Right lung (tissue), 10 donors: ENCODE measurements at places on chromosomes 13 and 19. TPM values are rescaled to one million over a fixed set of nuclear protein-coding genes. Genes with fewer than 3 reads are reported as not detected.
A peak's percentile ranks its signal among the peaks of the same experiment; 100 is the strongest.

DNA sequence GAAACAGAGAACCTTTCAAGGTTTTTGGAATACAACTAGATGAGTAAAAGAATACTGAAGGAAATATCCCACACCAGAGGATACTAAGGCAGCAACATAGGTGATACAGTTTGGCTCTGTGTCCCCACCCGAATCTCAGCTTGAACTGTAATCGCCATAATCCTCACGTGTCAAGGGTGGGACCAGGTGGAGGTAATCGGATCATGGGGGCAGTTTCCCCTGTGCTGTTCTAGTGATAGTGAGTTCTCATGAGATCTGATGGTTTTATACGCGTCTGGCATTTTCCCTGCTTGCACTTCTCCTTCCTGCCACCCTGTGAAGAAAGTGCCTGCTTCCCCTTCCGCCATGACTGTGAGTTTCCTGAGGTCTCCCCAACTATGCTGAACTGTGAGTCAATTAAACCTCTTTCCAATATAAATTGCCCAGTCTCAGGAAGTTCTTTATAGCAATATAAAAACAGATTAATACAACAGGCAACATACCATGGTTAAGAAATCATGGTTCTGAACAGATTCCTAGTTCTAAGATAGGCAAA lies 97.0 kb downstream of the ABCC4 start:
- no peak for DNase-seq

DNA sequence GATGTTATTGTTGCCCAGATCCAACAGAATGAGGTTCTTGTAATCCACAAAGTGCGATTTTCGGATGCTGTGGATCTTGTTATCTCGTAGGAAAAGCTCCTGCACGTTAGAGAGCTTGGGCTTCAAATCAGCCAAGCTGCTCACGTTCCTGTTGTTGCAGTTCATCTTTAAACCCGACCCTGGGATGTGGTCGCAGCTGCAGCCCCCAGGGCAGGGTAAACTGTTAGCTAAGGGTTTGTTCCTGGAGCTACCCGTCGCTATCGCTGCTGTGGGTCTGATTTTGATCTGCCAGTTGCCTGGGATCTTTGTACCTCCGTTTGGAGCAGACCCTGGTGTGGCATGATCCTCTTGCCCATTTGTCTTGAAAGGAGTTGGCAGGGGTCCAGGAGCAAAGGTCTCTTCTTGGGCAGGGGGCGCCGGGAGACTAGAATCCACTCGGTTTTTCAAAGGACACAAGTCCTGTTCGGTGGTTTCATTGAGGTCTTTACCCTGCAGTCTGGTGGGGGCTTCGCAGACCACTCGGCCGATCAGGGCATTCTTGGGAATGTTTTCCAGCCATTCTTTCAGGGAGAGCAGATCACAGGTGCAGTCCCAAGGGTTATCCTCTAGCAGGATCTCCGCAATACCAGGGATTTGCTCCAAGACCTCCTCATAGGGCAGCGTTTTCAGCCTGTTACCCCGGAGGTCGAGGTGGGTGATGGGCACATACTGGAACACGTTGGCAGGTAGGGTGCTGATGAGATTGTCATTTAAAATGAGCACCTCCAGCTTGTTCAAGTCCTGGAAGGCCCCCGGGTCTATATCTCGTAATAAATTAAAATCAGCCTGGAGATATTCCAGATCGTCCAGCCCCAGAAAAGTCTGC lies 1.8 kb downstream of the SLITRK1 start:
- no peak for DNase-seq

Gene WDR87
- 0.03 TPM for polyA plus RNA-seq

DNA sequence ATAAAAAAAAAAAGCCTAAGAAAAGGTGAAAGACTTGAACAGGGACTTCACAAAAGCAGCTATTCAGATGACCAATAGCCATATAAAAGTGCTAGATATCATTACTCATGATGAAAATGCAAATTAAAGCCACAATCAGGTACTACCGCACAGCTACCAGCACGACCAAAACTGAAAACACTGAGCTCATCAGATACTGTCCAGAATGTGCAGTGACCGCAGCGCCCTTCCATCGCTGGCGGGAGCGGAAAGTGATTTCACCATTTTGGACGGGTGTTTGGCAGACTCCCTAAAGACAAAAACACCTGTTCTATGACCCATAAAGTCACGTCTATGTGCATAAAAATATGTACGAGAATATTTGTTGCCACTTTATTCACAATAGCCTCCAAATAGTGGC lies 60.7 kb downstream of the SLC6A16 start:
- no peak for DNase-seq

DNA sequence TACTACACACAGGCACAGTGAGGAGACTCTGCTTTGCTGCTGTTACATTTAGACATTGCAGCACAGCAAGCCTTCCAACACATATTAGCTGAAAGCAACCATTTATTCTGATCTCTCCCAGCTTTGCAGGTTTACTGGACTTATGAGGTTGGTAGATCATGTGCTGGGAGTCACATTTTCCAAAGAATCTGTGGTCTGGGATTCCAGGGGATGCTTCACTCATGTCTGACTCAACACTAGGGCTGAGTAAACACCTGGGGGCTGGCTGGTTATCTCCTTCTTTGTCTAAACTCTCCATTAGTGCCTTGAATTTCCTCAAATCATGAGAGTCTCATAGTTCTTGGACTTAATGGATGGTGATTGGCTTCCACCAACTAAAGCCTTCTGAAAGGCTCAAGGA lies 5.4 kb upstream of the LGALS13 start:
- DNase-seq: no peak

DNA sequence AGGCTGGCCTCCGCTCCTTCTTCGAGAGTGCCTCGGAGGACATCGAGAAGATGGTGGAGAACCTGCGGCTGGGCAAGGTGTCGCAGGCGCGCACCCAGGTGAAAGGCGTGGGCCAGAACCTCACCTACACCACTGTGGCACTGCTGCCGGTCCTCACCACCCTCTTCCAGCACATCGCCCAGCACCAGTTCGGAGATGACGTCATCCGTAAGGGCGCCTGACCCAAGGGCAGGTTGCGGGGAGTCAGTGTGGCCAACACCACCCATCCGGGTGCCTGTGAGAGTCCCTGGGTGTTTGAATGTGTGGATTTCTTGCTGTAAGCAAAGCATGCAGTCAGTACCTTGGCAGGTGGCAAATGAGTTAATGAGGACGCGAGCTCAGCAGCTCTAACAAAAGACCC lies 78.8 kb downstream of the RYR1 start:
- DNase-seq: no peak

- DNase-seq: peak; percentile 65
Measured at GRCh38 chr13:24671386-24672113, 8.7 kb upstream of the ATP12A start.
